ENCODE measurements at places on chromosomes 12 and 14.

DNA sequence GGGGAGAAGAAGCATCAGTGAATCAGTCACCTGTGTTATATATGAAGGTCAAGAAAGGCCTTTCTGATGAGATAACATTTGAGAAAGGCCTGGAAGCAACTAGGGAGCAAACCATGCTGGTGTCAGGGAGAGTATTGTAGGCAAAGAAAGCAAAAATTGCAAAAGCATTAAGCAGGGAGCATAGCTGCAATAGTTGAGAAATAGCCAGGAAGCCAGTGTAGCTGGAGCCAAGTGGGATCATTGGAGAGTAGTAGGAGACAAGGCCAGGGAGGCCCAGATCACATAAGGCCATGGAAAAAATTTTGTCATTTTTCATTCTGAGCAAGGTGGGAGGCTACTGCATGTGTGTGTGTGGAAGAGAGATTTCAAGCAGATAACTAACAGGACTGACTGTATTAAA lies 18.8 kb upstream of the MAGOHB start:
- no peak for DNase-seq

DNA sequence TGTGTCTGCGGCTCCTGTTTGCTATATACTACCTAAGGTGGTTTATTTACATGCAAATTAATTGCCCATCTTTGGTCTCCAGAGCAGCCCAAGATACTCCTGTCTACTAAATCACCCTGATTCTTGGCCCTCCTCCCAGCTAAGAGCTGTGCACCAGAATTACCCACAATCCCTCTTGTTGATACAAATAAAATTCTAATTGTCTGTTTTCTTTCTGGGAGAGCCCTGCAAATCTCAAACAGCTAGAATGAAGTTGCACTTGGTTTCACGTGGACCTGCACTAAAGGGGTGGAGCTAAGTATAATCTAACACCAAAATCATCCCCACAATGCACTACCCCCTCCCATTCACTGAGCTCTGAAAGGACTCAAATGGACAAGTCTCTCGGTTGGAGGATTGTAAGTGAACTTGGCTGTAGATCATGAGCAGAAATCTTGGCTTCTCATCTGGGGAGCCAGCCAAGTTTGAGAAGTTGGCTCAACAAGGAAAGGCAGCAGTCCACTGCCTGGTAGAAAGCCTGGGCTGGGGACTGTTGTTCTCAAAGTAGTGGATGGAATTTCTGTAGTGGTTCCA lies 6.6 kb downstream of the MAX start:
- DNase-seq, result peak; percentile 81

DNA sequence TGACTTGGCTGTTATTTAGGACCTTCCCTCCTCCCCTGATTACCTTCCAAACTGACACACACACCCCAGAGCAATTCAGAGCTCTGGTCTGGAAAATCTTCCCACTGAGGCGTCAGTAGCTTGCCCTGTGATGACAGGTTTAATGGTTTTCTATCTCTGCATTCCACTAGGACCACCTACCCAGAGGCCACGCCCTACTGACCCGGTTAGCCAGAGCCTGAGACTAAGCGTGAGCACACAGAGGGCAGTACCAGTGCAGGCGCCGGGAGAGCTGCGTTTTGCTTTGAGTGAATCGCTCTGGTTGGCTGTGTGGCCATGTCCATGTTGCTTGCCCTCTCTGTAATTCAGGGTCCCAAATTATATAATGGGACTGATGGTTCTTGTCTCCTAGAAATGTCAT lies 36.2 kb upstream of the ATP2A2 start:
- DNase-seq, result no peak

GRCh38 chr12:18578191-18578590 lies 159.6 kb downstream of the PLCZ1 start:
- DNase-seq, result no peak

GRCh38 chr12:109557805-109558204 lies 15.5 kb downstream of the MMAB start:
- no peak for DNase-seq

- DNase-seq, result no peak
Observed at GRCh38 chr14:89805501-89805900, 149.0 kb downstream of the EFCAB11 start.

- no peak for DNase-seq
Observed at GRCh38 chr14:36940476-36940875, 231.9 kb downstream of the SLC25A21 start.

- no peak for DNase-seq
Observed at GRCh38 chr12:97886511-97887176, 424.0 kb downstream of the RMST start.

DNA sequence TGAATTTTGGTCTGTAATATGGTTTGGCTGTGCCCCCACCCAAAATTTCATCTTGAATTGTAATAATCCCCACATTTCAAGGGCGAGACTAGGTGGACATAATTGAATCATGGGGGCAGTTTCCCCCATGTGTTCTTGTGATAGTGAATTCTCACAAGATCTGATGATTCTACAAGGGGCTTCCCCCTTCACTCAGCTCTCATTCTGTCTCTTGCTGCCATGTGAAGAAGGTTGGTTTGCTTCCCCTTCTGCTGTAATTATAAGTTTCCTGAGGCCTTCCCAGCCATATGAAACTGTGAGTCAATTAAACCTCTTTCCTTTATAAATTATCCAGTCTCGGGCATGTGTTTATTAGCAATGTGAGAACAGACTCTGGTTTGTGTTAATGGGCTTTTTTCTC lies 5.9 kb downstream of the LRRC9 start:
- DNase-seq, result no peak

- DNase-seq, result no peak
Observed at GRCh38 chr14:50967790-50968189, 23.5 kb upstream of the PYGL start.

Measured in G401 (cell line).